Globus pallidus (tissue), 1 donor: ENCODE measurements at places on chromosomes 4 and X.

- no peak for DNase-seq
Observed at GRCh38 chr4:17296921-17297890, 214.7 kb downstream of the QDPR start.

DNA sequence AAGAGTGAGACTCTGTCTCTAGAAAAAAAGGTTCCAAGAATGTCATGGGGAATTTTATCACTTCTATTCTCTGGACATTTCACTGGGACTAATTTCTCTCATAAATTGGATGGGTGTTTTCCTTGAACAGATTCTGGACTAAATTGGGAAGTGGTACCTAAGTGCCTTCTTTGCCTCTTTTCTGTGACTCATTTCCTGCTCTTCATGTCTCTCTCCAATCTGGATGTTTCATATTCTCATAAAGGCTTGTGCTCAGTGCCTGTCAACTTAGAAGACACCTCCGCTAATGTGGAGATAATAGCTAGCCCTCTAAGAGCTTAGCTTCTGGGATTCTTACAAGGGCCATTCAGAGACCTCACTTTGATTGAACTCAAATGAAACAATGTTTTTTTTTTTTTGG lies 38.0 kb upstream of the IGFBP7 start:
- DNase-seq, result no peak

DNA sequence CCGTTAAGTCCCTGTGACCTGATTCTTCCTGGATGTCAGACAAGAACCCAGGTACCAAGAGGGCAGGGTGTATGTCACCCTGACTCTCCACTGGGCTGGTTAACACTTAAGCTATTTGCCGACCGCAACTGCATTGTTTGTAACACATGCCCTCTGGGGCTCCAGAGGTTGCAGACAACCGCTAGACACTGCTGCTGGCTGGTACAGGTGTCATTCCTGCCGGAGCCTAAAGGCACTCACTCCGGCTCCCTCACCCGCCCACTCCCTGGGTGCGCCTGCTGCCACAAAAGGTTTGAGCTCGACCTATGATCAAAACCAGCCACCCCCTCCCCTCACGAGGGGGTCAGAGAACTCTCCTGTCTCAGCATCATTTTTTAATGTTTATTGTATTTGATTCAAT lies 208.2 kb downstream of the FAT4 start:
- no peak for DNase-seq

- peak; percentile 66 for DNase-seq
Observed at GRCh38 chrX:1249101-1249887, 19.3 kb upstream of the CSF2RA start.

DNA sequence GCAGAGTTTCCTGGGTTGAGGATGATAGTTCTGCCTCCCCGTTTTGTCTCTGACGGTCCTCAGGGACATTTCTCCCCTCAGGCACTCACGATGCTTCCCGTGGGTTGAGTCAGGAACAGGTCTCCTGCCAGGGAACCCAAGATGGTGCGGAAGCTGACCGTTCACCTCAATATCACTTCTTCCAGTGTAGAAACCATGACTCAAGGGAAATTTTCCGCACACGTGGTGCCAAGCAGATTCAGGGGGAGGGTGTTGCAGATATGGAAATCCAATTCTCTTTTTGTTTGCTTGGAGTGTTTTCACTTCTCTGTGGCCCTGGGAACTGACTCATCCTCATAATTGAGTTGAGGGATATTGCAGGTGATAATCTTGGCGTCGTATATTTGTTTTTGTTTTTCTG lies 46.7 kb downstream of the CXorf49B start:
- DNase-seq, result no peak

GRCh38 chrX:153922932-153923857 lies 2.9 kb downstream of the ARHGAP4 start:
- DNase-seq, result no peak

DNA sequence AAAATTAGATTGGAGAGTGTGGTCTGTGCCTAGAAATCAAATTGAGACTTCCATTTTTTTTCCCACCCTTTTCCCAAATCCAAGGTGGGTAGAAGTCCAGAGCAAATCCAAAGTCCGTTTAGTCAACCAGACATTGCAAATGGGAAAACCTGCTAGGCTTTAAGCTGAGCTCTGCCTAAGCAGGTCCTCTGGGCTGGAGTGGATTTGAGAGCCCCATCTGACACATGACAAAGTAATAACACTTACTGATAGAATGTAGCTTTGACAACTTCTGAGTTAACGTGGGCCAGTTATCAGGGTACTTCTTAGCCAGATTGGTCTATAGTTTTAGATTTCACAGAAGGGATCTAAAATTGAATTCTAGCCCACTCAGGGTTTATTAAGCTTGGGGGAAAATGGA lies 242.3 kb downstream of the GALNTL6 start:
- DNase-seq, result no peak

- DNase-seq, result no peak
Observed at GRCh38 chrX:130340271-130340670, 552 bp downstream of the SLC25A14 start.

- DNase-seq, result no peak
Observed at GRCh38 chr4:8847331-8847730, 24.3 kb downstream of the HMX1 start.

- DNase-seq, result no peak
Observed at GRCh38 chr4:84954982-84955567, 11.4 kb downstream of the WDFY3 start.

DNA sequence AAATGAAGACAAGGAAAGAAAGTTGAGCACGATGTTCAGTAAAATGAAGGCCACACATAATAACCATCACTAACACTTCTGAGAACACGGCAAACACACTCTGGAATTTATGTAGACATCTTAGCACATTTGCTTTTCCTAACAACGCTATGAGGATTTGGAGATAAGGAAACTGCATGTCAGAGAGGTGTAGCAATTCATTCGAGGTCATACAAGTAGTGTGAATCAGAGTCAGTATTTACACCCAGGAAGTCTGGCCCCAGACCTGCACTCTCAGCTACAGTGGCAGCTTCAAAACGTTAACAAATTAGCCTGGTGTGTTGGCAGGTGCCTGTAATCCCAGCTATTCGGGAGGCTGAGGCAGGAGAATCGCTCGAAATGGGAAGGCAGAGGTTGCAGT lies 253.4 kb downstream of the PDGFC start:
- no peak for DNase-seq

DNA sequence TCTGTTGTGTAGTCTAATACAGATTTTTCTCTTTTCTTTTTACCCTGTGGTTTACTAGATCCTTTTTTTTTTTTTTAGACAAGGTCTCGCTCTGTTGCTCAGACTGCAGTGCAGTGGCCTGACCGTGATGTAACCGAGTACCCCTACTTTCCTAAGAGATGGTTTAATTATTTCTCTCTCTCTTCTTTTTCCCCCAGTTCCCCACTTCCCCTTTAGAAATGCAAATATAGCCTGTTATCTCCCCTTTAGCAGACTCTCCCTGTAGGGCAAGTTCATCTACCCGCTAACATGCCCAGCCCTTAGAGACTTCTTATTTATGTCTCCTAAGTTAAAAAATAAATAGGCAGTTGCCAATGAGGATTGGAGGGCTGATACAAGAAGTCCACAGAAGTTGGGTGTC lies 4.5 kb downstream of the SNX25 start:
- no peak for DNase-seq

DNA sequence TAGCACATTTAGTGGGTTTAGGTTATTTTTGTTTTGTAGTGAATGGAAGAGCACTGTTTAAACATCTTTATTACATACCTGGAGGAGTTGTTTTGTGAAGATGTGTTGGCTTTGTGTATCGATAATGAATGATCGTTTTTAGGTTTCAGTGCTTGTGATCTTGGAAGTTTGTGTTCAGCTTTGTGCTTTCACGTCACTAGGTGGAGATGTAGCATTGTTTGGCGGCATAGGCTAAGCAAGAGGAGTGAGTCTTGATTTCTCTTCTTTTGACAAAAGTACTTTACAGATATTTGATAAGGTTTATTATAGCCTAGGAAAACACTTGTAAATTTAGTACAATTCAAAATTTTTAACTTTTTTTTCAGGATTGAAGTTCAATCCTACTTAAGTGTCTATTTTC lies 50.4 kb downstream of the PDK3 start:
- DNase-seq, result peak; percentile 50

DNA sequence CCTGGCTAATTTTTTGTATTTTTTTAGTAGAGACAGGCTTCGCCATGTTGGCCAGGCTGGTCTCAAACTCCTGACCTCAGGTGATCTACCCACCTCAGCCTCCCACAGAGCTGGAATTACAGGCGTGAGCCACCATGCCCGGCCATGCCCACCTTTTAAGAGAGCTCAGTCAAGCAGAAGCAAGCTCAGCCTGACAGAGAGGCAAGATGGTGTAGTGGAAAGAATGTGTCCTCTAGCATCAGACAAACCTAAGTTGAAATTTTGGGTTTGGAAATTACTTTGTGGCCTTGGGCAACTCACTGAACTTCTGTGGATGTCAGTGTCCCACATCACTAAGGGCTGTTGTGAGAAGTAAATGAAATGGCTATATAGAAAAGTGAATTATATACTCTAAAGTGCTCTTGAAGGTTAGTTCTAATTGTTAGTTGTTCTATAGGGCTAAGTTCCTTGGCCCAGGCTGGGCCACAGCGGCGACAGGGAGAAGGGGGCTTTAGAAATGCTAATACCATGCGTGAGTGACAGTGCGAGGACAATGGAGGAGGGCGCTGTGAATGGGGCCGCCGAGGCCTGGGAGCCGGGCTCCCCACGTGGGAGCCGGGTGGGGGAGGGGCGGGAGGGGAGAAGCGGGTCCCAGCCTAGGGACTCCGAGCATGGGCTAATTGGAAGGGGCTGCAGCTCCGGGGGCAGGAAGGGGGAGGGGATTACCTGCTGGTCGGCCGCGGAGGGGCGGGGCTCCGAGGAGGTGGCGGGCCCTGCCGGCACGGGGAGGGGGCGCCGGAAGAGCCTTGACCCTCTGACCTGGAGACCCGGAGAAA lies 15.6 kb downstream of the PJA1 start:
- no peak for DNase-seq

GRCh38 chr4:34679228-34679627 lies 1565.1 kb downstream of the ARAP2 start:
- DNase-seq, result no peak

- no peak for DNase-seq
Observed at GRCh38 chr4:2862528-2862927, 18.9 kb downstream of the ADD1 start.
